ENCODE measurements at places on chromosomes 4 and X.

- no peak for DNase-seq
These were observed 7.3 kb downstream of the EMCN start for GRCh38 chr4:100510551-100510950.

DNA sequence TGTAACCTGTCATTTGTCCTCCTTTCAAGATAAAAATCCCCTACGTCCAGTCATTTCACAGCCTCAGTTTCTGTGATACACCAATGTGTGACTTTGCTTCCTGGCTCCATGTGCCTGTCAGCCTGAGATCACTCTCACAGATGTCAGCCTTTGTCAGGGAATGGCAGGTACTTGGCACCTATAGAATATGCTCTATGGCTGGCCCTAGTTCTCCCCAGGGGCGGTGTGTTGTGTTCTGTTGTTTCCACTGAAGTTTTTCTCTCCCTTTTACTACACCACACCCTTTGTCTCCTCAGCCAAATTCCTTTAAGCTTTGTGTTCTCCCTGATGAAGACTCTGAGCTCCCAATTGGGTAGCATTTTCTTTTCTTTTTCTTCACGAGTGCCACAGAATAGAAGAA, 81.7 kb downstream of the ALPK1 start:
- no peak for DNase-seq

DNA sequence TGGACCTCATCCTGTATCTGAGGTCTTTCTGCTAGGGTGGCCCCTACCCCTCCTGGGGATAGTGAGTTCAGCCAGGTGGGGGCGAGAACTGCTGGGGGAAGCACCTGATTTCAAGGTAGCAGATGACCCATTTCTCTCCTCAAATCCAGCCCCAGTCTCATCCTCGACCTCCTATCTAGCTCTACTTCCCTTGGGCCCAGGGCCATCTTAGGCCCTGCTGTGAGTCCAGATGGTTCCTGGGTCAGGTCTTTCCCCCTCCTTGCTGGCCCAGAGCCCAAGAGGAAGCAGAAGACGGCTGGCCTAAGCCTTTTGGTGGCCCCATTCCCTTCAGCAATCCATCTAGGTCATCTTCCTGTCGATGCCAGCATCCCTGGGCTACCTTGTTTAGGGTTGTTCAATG, 3.3 kb downstream of the CDK16 start:
- DNase-seq: no peak

GRCh38 chr4:185567381-185568376, 32.4 kb upstream of the PDLIM3 start:
- DNase-seq: no peak

DNA sequence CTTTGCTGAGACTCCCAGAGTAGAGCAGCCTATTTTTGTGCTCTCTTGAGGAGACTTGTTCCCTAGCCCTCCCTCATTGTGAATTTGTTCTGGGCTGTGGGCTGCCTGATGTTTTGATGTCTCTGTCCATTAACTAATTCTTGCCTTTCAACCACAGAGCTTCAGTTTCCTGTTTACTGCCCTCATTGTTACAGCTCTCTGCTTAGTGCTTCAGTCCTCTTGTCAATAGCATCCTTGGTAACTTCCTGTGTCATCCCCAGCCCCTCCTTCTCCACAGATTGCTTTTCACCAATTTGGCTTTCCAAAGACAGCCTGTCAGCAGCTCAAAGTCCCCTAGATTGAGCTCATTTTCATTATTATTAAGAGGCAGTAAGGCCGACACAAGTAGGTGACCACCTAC, 69.9 kb downstream of the COX7B2 start:
- no peak for DNase-seq

DNA sequence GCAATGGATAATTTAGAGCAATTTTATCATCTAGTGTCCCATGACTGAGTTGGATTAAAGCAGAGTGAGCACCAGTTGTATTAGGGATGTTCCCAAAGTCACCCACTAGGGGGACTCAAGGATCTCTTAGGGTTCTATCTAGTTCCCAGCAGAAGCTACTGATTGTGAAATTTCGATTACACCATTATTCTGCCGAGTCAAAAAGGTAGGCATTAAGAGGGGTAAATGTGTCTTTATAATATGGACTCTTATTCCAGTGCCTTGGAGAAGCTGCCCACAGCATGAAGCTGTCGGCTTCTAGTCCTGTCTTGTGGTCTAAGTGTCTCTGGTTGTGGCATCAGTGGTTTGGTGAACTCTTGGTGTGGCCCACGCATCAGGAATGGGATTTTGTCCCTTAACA, 53.3 kb downstream of the RGS12 start:
- peak; percentile 49 for DNase-seq

GRCh38 chr4:175246941-175247340, 328.8 kb downstream of the ADAM29 start:
- DNase-seq: no peak

- DNase-seq: no peak
These were observed 11.1 kb downstream of the GTPBP6 start for GRCh38 chrX:307261-308111.

DNA sequence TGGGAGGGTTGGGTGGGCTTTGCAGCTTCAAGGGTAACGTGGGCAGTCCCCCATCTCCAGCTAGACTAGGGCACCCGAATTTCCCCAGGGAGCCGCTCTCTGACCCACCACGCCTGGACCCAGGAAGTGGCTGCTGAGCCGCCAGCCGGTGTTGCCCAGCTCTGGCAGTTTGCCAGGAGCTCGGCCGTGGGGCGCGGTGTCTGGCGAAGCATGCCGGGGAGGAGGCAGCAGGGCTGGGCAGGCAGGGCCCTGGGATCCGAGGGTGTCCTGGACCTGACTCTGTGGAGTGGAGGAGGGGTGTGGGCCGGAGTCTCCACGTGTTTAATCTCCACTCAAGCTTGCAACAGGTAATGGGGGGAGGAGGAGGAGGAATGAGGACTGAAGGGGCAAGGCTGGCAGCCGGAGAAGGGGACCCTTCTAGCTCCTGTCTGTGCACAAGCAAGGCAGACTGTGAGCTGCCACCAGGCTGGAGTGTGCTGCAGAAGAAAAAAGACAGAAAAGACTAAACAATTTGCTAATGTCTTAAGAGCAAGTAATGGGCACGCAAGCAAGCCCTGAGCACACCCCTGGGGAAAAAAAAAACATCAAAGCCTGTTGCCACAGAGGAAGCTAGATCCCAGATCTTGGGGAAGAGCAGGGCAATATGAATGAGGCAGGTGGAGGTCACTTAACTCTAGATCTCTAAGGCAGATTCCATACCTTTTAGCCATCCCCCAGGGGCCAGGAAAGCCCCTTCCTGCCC, 2.4 kb downstream of the LONRF3 start:
- DNase-seq: peak; percentile 25

DNA sequence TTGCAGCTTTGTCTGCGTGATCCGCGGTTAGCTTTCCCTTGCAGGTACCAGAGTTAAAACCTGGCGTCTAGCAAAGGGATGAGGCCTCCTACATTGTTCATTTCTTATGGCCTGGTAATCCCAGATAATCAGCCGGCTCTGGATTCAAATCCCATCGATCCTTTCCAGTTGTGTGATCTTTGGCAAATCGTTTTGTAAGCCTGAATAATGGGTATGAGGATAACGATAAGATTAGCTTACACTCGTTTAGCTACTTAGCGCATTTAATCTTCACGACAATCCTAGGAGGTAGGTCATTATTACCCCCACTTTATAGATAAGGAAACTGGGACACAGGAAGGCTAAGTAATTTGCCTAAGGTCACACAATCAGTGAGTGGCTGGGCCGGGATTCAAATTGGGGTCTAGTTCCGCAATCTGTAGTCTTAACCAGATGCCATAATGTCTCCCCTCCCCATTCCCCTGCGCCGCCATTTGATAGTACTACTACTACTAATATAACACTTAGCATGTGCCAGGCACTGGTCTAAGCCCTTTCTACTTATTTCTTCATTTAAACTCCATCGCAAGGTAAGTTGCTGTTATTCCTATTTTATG, 1.7 kb upstream of the UBA1 start:
- DNase-seq: no peak

DNA sequence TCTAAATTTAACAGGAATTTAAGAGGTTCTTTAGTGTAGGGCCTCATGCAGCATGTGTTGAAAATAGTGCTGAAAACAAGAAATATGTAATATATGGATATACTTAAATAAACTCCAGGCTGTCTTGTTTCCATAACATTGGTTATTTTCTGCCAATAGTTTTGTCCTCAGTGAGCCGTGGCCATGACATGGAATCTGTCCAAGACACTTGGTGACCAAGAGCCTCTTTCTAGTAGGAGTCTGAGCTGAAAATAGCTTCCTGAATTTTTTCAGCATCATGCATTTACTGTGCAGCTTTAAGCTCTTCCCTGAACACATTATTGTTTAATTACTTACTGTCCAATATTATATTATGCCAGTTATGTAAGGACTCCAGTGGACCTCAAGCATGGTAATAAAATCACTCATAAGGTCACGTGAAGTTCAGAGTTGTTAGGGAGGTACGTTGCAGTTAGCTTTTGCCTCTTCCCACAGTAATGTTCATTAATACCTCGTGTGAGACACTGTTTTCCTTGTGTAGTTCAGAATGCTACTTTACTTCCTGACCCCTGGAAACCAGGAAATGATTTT, 488.2 kb downstream of the GRID2 start:
- DNase-seq: no peak

- no peak for DNase-seq
These were observed 3.9 kb upstream of the SYNPO2 start for GRCh38 chr4:118884716-118885115.

GRCh38 chrX:139798701-139799100, 90.7 kb upstream of the MCF2 start:
- no peak for DNase-seq

DNA sequence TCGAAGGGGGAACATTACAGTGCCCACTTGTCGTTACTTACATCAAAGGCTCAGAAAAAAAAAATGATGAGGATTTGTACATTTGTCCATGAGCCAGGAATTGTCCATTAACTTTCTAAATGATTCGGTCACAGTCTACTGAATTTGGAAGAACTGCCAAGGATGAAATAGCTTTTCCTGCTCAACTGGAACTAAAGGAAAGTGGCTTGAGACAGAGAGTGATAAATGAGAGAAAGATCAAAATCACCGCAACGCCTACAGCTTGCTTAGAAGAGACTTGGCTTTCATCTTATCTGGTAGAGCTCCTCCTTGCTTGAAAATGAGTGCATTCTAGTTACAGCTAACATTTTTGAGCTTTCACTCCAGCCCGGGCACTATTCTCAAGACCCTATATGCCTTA, 55.5 kb upstream of the ADGRG2 start:
- no peak for DNase-seq

DNA sequence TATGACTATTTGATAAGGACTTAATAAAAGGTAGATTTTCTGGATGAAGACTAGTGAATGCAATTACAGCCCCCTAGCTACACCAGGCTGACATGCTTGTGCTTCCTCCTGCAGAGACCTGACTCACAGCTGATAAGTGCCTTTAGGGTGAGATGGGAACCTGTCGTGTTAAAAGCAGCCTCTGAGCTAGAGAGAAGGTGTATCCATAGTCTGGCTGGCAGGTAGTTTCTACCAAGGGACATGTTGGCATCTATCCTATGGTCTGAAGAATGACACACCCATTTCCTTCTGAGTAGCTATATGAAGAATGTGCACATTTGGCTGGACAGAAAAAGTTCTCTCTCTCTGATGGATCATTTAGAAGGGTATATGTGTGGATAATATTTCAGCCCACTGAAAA, 64.1 kb downstream of the PARM1 start:
- no peak for DNase-seq

DNA sequence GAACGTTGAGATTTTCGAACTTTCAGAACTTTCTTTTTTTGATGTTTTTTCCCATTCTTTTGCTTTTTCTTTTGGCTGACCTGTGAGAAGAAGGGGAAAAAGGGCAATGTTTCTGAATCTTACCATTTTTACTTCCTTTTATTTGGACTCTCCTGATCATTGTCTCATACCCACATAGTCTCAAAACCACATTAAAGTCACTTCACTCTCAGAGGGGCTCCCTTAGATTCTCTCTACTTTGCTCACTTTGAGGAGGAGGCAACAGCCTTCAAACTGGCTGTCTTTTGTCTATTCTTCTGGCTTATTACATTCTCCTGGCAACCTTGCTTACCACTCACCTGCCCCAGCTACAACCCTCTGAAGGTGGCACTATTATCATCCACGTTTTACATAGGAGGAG, 3.7 kb downstream of the CXCL9 start:
- DNase-seq: no peak

GRCh38 chr4:118224243-118224829, 128.5 kb downstream of the PRSS12 start:
- DNase-seq: no peak

GRCh38 chr4:121838136-121838535, 14.5 kb upstream of the CCNA2 start:
- no peak for DNase-seq

GRCh38 chrX:136115904-136116297, 31.4 kb upstream of the FHL1 start:
- DNase-seq: no peak

DNA sequence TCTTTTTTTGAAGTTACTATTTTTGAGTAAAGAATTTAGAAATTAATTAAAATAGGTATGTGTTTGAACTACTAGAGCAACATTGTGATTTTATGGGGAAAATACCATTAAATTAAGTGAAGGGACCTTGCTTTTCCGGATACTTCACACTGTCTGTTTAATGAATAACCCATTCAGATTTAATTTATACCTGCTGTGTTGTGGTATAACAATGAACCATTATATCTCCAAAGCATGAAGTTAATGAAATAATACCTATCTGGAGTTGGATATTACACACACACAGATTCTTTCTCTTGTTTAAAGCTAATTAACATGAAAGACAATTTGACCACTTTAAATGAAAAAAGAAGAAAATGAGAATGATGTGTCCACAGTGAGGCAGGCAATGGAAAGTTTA, 195.0 kb upstream of the GPRIN3 start:
- no peak for DNase-seq

DNA sequence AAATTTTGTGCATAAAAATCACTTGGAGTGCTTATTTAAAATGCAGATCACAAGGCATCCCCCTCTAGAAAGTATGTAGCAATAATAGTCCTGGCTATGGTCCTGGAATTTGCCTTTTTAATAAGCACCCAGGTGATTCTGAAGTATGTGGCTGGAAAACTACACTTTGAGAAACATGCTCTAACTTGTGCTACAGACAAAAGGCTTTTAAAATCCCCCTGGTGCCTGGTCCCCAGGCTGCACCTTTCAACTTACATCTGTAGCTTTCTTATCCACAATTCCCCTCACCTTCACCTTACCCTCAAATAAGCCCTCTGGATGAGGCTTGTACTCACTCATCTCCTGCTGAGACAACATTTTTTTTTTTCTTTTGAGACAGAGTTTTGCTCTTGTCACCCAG, 21.1 kb downstream of the ART3 start:
- DNase-seq: no peak

Measured in nephron progenitor cell (in vitro differentiated cells).